ENCODE measurements at places on chromosomes 2 and 18.
A peak's percentile ranks its signal among the peaks of the same experiment; 100 is the strongest.

DNA sequence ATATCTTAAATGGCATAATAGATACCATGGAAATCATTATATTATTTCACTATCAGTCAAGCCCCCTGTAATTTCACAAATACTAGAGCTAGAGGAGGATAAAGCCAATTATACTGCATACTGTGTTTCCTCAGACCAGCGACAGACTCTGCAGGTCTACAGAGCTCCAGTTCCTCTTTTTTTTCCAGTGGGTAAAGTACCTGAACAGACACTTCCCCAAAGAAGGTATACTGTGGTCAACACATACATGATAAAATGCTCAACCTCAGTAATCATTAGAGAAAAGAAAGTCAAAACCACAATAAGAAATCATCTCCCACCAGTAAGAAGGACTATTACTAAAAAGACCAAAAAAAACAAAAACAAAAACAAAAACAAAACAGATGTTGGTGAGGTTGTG is 44.6 kb downstream of the SCN7A start:
- no peak for DNase-seq

DNA sequence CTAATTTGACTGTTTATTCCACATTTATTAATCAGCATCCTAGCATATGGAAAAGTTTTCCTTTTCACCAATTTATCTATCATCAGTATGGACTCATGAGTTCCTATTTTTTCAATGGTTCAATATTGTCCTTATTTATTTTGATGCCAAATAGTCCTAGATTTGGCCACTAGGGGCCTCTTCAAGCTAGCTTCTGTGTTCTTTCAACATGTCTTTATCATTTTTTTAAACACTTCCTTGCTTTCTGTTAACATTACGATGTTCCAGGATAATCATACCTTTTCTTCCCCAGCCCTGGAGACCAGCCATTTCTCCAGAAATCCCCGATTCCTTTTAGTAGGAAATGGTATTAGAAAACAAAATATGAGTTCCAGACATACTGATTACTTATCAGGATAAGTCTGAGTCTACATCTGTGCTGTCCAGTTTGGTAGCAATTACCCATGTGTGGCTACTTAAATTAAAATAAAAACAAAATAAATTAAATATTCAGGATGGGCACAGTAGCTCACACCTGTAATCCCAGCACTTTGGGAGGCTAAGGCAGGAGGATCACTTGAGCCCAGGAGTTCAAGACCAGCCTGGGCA is 70.6 kb downstream of the RPE start:
- DNase-seq, result peak; percentile 12

DNA sequence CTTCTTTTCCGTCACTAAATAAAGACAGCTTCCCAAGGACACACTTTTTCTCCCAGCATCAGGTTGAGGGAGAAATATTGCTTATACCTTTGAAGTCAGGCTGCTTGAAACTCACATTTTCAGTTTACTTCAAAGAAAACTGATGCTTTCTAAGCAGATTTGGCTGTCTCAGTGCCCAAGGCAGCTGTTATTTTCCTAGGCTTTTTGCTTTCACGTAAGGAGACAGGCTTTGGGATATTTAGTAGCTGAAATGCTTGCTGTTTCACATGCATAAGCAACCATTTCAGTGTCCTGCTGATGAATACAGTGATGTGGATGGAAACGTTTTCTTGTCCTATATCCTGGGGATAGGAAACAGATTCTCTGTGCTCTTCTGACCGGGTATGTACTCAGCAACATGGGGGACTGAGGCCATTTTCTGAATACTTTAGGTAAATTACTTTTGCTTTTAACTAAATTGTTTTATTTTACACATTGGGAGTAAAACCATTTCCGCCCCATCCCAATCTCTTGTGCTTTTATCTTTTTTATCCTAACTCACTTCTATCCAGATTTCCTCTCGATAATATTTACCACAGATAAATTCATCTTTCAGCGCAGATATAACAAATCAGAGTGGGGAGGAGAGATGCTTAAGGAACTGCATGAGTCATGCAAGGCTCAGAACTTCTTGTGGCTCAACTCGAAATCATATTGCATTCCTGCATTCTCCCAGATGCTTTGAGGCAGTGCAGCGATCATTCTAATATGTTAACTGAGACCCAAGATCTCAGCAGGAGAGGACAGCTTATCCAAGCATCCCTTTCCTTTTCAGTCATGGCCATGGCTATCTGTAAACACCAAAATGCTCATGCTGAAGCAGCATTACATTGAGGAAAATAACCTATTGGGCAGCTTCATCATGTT is 22.2 kb downstream of the GALR1 start:
- DNase-seq, result no peak

DNA sequence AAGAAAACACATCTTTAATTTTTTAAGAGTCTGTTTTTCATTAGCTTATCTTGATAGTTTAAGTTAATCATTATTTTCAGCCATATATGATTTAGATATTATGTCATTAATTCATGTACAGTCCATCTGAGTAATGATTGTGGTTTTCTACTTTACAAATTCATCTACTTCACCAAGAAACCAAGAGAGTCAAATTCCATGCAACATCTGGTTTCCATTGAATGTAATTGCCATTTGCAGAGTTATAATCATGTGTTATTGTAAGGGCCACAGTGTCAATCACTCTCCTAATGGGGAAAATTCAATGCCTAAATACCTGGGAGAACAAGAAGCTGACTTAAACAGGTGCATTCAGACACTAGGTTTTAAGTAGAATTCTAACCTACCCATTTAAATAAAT is 217.2 kb upstream of the OSR1 start:
- DNase-seq, result no peak

DNA sequence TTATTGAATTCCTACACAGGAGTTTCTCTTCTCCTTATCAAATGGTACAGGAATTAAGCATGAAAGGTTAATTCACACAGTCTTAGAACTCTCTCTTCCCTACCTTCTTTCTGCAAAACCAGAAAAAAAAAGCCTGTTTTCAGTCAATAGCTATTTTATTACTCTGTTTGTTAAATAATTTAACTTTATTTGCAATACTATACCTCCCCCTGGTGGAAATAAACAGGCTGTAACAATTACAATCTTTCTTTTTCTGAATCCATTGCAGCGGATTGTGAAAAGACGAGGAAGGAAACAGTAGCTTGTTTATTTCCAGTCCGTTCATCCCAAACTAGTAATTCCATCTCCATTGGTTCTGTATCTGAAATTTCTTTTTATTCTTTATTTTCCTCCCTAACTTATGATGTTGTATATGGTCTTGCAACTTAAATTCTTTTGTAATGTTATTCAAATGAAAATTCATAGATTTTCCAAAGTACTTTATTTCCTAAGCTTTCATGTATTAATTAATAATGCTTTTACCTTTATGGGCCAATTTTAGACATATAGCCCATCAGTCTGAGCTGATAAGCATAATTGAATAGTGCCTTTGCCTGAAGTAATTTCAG is 165.2 kb downstream of the SH3BP4 start:
- DNase-seq, result peak; percentile 25

DNA sequence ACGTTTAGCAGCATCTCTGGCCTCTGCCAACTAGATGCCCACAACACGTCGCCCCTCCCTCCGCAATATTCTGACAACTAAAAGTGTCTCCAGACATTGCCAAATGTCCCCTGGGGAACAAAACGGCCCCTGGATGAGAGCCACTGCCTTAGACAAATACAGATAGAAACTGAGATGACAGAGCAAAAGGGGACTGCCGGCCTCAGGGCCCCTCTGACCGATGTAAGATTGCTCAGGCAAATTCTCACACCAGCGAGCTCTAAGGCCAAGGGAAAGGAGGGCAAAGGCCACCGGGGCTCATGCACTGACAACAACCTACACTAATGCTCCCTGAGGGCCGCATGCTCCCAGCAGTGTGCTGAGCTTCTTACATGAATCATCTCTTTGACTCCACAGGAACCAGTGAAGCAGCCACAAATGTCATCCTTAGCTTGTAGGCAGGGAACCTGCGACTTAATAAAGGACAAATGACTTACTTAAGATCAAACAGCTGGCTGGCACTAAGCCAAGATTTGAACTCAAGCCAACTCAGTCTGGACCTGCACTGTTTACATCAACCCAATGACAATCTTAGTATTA is 228.5 kb downstream of the TTC32 start:
- DNase-seq, result no peak

DNA sequence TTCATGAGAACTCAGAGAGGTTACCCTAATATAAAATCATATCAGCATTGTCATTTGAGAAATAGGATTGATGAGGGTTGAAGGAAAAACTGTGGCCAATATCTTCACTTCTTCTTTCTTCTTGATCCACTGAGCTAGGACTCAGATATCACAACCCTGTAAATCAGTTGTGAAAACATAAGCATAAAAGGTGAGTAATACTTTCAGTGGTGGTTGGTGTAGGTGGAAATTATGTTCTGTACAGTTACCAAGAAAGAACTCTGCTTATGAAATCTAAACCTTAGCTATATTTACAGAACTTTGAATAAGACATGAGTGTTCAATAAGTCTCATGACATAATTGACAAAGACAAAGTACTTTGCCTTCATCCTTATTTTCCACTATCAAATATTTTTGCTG is 56.3 kb downstream of the PAX3 start:
- no peak for DNase-seq

DNA sequence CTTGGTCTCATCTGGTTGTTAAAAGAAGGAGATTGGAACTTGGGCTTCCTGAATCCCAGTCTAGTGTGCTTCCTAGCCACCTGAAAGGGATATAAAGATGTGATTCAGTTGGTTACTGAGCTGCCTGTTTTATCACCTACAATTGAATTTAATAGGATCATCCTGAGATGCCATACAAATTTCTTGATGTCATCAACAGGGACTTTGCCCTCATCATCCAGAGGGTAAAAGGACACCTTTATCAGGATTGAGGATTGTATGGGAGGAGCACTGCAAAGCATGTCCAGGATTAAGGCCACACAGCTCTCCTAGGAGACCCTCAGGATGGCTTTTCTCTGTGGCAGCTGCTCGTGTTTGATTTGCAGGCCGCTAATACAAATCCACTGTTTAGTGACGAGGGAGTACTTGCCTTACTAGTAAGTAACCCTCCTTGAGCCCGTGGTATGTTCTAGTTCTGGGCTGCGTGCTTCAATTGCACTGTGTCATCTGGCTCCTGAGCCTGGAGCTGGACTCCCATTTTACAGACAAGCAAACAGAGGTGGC is 28.6 kb downstream of the SH3RF3 start:
- no peak for DNase-seq

- DNase-seq, result no peak
Measured at GRCh38 chr2:95698146-95698545, 106.3 kb downstream of the TRIM43 start.

DNA sequence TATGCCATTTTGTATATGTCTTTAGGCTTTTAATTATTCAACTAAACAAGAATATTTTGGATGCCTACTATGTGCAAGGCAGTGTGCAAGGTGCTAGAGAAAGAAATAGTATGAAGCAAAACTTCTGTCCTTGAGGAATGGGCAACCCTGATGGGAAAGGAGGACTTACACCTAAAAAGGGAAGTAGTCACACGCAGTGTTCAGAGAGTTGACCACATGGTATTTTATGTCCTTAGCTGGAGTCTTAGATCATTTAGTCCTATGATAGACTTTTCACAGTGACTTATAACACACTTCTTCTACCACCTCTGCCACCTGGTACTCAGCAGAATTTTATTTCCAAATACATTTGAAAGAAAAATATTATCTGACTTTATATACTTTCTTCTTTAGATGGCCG is 291.6 kb downstream of the PLCL1 start:
- no peak for DNase-seq

DNA sequence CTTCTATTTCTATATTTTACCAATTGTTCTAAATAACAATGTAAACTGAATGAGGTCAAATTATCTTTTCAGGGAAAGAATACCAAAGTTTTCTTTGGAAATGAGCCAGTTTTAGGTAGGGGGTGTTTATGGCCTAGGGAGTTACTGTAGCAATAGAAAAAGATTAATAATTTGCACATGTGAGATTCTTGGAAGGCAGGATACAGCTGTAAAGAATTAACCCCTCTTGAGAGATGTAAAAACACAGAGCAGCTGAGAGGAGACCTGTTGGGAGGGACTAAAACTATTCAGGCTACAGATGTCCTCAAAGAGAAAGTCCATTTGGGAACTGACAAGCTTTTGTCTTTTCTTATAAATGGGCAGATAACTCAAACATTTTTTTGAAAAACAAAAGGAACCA is 182.2 kb downstream of the FIGN start:
- DNase-seq, result no peak

- no peak for DNase-seq
Measured at GRCh38 chr2:14516844-14517243, 115.7 kb upstream of the LRATD1 start.

GRCh38 chr18:8957731-8958130 is 144.8 kb upstream of the NDUFV2 start:
- DNase-seq, result no peak

GRCh38 chr2:104408266-104408665 is 445.6 kb upstream of the POU3F3 start:
- no peak for DNase-seq

- no peak for DNase-seq
Measured at GRCh38 chr18:31723990-31724711, 36.5 kb downstream of the SLC25A52 start.

- DNase-seq, result no peak
Measured at GRCh38 chr2:138633049-138633448, 131.5 kb downstream of the SPOPL start.

Data from Panc1 (cell line).